Nephron progenitor cell (in vitro differentiated cells): ENCODE measurements at places on chromosomes 11 and 22.

- no peaks in the 10 kb centered on the region for H3K27me3 ChIP-seq
- H3K36me3 ChIP-seq, result peaks cover 45% of the 10 kb centered on the region
- H3K4me3 ChIP-seq, result no peak overlapping the region
- DNase-seq, result no peak
- no peak overlapping the region for H3K27ac ChIP-seq
- H3K4me1 ChIP-seq, result peaks cover 14% of the 10 kb centered on the region
Measured at GRCh38 chr22:33787645-33788456, 132.4 kb downstream of the LARGE1 start.

DNA sequence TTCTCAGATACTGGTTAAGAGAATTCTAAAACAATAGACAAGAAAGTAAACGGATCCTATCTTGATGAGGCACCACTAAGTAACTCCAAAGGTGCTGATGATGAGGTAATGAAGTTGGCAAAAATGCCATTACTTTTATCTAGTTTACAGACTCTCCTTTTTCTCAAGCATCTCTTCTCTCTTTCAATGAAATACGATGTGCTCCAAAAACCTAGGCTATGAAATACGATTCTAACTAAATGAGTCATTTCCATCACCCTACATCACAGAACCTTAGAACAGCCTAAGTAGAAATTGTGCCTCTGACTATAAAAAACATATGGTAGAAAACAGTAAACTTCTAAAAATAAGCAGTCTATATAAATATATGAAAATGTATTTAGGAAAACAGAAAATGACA is 58.9 kb upstream of the ARHGAP32 start:
- DNase-seq, result no peak
- H3K27me3 ChIP-seq, result no peaks in the 10 kb centered on the region
- no peak overlapping the region for H3K4me3 ChIP-seq
- H3K27ac ChIP-seq, result no peak overlapping the region
- peaks cover 21% of the 10 kb centered on the region for H3K4me1 ChIP-seq

DNA sequence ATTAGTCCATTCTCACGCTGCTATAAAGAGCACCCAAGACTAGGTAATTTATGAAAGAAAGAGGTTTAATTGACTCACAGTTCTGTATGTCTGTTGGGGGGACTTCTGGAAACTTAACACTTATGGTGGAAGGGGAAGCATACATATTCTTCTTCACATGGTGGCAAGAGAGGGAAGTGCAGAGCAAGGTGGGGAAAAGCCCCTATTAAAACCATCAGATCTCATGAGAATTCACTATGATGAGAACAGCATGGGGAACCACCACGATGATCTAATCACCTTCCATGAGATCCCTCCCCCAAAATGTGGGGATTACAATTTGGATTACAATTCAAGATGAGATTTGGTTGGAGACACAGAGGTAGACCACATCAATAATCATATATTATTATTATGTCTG is 25.7 kb downstream of the CEP57 start:
- no peaks in the 10 kb centered on the region for H3K4me1 ChIP-seq
- no peak overlapping the region for H3K27ac ChIP-seq
- H3K27me3 ChIP-seq, result no peaks in the 10 kb centered on the region
- no peak for DNase-seq
- peaks cover 84% of the 10 kb centered on the region for H3K36me3 ChIP-seq
- no peak overlapping the region for H3K4me3 ChIP-seq

GRCh38 chr22:24430431-24431308 is 3.3 kb downstream of the ADORA2A start:
- H3K27ac ChIP-seq, result no peak overlapping the region
- peaks cover 35% of the 10 kb centered on the region for H3K4me1 ChIP-seq
- no peaks in the 10 kb centered on the region for H3K36me3 ChIP-seq
- no peak overlapping the region for H3K4me3 ChIP-seq
- DNase-seq, result no peak
- H3K27me3 ChIP-seq, result peaks cover 30% of the 10 kb centered on the region

DNA sequence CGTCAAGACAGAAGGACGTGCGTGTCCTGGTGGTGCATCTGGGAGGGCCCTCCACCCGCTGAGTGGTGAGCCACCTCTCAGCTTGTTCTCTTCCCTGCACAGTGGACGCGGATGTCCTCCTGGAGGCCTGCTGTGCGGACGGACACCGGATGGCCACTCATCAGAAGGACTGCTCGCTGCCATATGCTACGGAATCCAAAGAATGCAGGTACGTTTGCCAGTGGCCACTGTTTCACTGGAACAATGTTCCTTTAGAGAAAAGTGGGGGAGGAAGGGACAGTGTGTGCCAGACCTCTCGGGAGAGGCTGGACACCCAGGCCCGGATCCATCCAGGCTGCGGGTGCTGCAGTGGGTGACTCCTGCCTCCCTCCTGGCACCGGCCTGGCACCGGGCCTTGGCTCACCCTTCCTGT is 15.9 kb downstream of the FBLN1 start:
- peaks cover 43% of the 10 kb centered on the region for H3K4me1 ChIP-seq
- no peak for DNase-seq
- H3K36me3 ChIP-seq, result peaks cover 20% of the 10 kb centered on the region

DNA sequence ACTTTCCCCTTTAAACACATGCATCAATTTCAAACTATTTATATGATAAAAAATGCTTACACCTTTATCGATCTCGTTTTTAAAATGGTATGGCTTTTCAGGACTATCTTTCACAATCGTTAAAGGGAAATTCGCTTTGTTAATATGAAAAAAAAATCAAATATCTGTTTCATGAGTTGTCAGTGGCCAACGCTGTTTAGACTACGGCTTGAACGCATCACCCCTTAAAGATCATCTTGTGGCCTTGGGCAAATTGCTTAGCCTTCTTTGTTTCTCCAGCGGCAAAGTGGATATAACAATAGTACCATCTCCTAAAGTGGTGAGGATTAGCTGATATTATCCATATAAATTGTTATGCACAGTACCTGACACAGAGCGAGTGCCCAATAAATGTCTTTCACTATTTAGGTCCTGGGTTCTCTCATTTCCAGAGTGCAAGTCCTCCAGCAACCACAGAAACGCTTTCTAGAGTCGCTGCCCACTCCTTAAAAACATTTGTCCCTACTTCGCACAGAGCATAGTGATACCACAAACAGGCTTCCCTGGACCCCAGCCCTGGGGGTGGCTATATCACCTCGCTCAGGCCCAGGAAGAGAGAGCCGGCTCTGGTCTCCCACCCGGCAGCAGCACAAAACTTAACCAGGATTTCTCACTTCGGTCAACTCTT is 904 bp downstream of the SLC35F2 start:
- H3K27me3 ChIP-seq, result peaks cover 58% of the 10 kb centered on the region
- peaks cover 23% of the 10 kb centered on the region for H3K4me1 ChIP-seq
- H3K36me3 ChIP-seq, result no peaks in the 10 kb centered on the region
- DNase-seq, result no peak
- H3K27ac ChIP-seq, result no peak overlapping the region
- peak overlapping the region; percentile 94 for H3K4me3 ChIP-seq

DNA sequence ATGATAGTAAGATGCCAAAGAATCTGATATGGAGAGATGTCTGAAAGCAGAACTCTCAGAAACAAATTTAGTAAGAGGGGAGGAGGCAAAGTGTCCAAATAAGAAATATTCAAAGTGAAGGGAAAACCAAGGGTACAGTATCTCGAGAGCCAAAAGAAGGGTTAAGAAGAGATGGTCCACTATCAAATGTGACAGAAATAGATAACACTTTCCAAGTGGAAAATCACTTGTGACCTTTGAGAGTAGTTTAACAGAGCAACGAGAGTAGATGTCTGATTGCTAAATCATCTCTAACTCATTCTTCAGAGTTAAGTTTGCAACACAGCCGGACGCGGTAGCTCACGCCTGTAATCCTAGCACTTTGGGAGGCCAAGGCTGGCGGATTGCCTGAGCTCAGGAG is 4.3 kb upstream of the BUD13 start:
- H3K27ac ChIP-seq, result no peak overlapping the region
- peaks cover 47% of the 10 kb centered on the region for H3K36me3 ChIP-seq
- H3K27me3 ChIP-seq, result no peaks in the 10 kb centered on the region

GRCh38 chr11:15114501-15115475 is at the start of gene INSC:
Gene INSC (plus strand): TSS chr11:15114923. CDS start chr11:15149175, 34,252 bp downstream.
- H3K27me3 ChIP-seq, result peaks cover 77% of the 10 kb centered on the region
- peak within 1 kb of the TSS; percentile 76 for H3K4me3 ChIP-seq
- H3K27ac ChIP-seq, result no peak within 1 kb of the TSS

DNA sequence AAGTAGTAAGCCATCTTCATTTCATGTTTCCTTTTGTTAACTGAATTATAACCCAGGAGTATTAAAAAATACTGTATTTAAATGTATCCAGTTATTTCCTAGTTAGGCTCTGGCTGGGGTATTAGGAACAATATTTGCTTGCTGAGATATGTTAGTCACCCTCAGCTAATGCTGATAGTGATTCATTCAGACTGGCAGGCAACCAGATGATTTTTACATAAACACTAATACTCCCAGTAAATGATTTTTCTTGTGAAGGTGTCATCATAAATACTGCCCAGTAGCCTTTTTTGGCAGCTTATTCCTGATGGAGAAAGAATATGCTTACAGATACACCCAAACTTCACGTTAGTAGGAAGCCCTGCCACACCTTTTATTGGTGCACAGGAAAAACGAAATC is 8.1 kb downstream of the YWHAH start:
- H3K36me3 ChIP-seq, result peaks cover 78% of the 10 kb centered on the region
- H3K4me3 ChIP-seq, result no peak overlapping the region
- H3K27ac ChIP-seq, result no peak overlapping the region
- no peaks in the 10 kb centered on the region for H3K27me3 ChIP-seq

DNA sequence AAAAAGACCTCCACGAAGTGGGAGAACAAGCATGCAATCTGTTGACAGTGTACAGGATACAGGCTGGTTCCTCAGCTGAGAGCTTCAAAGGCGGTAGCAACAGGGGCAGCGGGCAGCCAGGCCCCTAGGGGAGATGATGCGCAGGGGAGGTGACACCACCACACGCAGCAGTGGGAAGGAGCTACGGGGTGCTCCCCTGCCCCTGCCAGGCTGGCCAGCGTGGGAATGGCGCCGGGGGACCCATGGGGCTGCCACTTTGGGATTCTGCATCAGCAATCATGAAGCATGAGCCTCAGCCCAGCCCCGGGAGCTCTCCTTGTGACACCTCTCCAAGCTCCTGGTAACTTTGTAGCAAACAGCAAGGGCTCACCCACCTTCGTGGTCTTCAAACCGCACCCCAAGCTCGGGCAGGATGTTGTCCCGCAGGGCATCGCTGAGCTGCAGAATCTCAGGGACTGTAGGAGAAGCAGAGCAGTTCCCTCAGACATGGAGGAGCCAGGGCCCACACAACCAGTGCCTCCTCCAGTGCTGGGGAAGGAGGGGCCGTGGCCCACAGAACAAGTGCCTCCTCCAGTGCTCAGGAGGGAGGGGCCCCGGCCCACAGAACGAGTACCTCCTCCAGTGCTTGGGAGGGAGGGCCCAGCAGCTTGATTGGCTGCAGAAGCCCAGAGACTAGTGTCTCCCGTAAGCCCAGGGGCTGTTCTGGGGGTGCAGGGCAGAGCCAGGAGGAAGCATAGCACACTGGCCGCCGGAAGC is 14.6 kb upstream of the NAP1L4 start:
- H3K27ac ChIP-seq, result no peak overlapping the region
- peaks cover 30% of the 10 kb centered on the region for H3K36me3 ChIP-seq
- H3K4me3 ChIP-seq, result no peak overlapping the region
- DNase-seq, result no peak
- no peaks in the 10 kb centered on the region for H3K4me1 ChIP-seq

DNA sequence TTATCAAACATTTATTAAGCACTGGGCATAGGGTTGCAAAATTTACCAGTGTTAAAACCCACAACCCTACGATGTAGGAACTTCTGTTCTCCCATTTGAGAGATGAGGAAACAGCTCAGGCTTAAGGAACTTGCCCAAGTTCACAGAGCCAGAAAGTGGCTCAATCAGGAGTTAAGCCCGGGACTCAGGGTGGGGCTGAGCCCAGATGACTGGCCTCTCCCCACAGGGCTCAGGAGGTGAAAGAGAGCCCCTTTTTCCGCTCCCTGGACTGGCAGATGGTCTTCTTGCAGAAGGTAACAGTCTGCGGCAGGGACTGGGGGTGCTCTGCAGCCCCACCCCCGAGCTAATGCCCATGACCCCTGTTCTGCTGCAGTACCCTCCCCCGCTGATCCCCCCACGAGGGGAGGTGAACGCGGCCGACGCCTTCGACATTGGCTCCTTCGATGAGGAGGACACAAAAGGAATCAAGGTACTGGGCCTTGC is 5.6 kb upstream of the ANKRD13D start:
- DNase-seq, result no peak
- H3K27ac ChIP-seq, result no peak overlapping the region
- no peak overlapping the region for H3K4me3 ChIP-seq
- H3K4me1 ChIP-seq, result peaks cover 14% of the 10 kb centered on the region

GRCh38 chr11:119373921-119374631 is 7.4 kb downstream of the USP2 start:
- peaks cover 76% of the 10 kb centered on the region for H3K4me1 ChIP-seq
- no peak overlapping the region for H3K27ac ChIP-seq
- DNase-seq, result peak; percentile 86
- peaks cover 23% of the 10 kb centered on the region for H3K27me3 ChIP-seq
- no peak overlapping the region for H3K4me3 ChIP-seq
- H3K36me3 ChIP-seq, result no peaks in the 10 kb centered on the region

DNA sequence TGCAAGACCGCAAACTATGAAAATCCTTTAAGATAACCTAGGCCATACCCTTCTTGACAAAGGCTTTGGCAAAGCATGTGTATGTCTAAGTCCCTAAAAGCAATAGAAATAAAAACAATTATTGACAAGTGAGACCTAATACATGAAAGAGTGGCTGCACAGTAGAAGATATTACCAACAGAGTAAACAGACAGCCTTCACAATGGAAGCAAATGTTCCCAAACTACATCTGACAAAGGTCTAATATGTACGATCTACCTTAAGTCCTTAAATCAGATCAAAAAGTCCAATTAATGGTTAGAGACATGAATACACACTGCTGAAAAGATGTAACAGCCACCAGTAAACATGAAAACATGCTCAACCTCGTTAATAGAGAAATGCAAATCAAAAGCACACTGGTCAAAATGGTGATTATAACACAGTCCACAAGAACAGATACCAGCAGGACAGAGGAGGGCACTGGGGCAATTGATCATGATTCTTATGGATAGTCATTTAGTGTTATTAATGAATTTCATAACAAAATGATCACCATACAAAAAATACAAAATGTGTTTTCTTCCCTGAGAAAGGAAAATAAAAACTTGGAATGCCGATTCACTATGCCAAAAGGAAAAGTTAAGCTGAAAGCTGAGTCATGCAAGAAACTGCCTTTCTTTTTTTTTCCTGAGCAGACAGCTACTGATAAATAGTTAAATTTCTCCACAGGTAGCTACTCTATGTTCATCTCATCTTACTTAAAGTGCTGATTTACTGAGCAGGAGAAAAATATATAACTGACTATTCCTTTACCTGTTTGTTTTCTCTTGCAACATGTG is 102.6 kb upstream of the VPREB1 start:
- H3K36me3 ChIP-seq, result no peaks in the 10 kb centered on the region
- no peak overlapping the region for H3K27ac ChIP-seq
- peaks cover 61% of the 10 kb centered on the region for H3K27me3 ChIP-seq

GRCh38 chr11:830295-831117 is 2.2 kb upstream of the CD151 start:
- peaks cover 65% of the 10 kb centered on the region for H3K27me3 ChIP-seq
- H3K36me3 ChIP-seq, result peaks cover under 1% of the 10 kb centered on the region
- DNase-seq, result peak; percentile 90
- peaks cover 49% of the 10 kb centered on the region for H3K4me1 ChIP-seq
- H3K4me3 ChIP-seq, result peak overlapping the region; percentile 61

- H3K4me3 ChIP-seq, result no peak overlapping the region
- H3K27me3 ChIP-seq, result peaks cover 21% of the 10 kb centered on the region
- no peaks in the 10 kb centered on the region for H3K36me3 ChIP-seq
- H3K27ac ChIP-seq, result no peak overlapping the region
Measured at GRCh38 chr11:64078284-64078683, 42.6 kb downstream of the FLRT1 start.
